ENCODE measurements at places on chromosomes 3 and 15.
A peak's percentile ranks its signal among the peaks of the same experiment; 100 is the strongest.

- H3K27ac ChIP-seq = peak overlapping the region; percentile 94
- H3K36me3 ChIP-seq = peaks cover 4% of the 10 kb centered on the region
- no peaks in the 10 kb centered on the region for H3K27me3 ChIP-seq
Observed at GRCh38 chr15:64092864-64093626, 593 bp downstream of the CIAO2A start.

DNA sequence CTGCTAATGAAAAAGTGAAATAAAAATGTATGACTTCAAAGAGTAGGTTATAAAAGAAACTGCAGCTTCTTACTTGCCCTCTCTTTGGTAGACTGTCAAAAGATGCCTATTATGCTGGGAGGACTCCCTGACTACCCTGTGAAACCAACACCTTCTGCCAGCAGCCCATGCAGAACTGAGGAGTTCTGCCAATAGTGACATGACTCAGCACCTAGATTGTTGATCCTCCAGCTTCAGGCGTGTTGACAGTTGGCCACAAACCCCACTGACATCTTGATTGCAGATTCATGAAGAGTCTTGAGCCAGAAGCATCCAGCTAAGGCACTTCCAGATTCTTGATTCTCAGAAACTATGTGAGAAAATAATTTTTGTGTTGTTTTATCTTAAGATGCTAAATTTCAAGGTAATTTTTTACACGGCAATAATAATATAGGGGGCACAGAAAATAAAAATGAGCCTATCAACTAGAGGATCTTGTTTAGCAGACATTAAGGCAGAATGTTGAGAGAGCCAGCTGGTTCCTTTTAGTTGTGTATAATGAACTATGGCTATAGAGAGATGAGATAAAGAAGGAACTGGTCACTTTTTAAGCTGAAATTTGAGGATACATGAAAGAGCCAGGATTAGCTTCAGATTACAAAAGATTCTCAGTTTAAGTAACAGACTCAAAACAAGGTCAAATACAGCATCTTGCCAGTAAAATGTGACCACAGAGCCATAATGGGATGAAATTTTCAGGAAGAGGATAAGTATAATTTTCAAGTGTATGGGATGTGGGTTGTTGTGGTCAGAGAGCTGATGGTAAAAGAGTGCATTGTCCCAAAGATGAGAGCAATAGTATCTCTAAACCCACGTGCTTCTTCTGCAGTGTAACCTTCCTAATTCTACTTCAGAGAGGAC lies 588.7 kb upstream of the CBLB start:
- H3K4me1 ChIP-seq = peaks cover 2% of the 10 kb centered on the region
- H3K27me3 ChIP-seq = no peaks in the 10 kb centered on the region
- no peaks in the 10 kb centered on the region for H3K36me3 ChIP-seq
- H3K27ac ChIP-seq = no peak overlapping the region

DNA sequence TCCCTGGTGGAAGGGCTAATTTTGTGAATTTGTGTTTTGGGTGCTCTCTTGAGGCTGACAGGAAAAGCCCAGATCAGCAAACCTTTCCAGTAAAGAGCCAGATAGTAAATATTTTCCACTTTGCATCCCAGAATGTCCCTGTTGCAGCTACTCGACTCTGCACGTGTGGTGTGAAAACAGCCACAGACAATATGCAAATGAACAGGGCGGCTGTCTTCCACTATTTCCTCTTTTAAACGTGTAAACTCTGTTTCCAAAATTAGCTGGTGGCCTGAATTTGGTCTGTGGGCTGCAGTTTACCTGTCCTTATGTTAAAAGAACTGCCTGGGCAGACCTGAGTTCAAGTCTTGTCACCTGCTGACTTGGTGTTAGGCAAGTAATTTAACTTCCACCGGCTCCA lies 202.7 kb downstream of the EDEM1 start:
- peaks cover 2% of the 10 kb centered on the region for H3K27me3 ChIP-seq
- H3K4me1 ChIP-seq = no peaks in the 10 kb centered on the region
- no peak overlapping the region for H3K27ac ChIP-seq
- H3K4me3 ChIP-seq = no peak overlapping the region
- no peaks in the 10 kb centered on the region for H3K36me3 ChIP-seq

DNA sequence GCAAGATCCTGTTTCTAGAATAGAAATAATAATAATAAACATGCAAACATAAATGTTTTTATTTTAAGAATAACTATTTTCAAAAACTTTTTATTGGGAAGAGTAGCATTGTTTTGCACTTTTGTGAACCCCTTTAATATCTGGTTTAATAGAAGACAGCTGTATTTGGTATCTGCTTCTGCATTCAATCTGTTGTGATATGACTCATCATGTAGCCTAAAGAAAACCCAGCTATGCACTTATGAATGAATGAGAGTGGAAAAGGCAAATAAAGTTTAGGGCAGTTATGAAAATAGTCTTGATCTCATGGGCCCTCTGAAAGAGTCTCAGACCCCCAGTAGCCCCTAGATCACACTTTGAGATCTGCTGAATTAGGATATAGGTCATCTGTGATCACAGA lies 100.4 kb upstream of the PPP2R3A start:
- peaks cover 1% of the 10 kb centered on the region for H3K27me3 ChIP-seq
- DNase-seq = no peak
- no peaks in the 10 kb centered on the region for H3K4me1 ChIP-seq
- H3K36me3 ChIP-seq = no peaks in the 10 kb centered on the region

- no peak overlapping the region for H3K27ac ChIP-seq
- peaks cover 1% of the 10 kb centered on the region for H3K27me3 ChIP-seq
- no peak for DNase-seq
- no peak overlapping the region for H3K4me3 ChIP-seq
Observed at GRCh38 chr3:151035072-151035471, 50.4 kb upstream of the MED12L start.

DNA sequence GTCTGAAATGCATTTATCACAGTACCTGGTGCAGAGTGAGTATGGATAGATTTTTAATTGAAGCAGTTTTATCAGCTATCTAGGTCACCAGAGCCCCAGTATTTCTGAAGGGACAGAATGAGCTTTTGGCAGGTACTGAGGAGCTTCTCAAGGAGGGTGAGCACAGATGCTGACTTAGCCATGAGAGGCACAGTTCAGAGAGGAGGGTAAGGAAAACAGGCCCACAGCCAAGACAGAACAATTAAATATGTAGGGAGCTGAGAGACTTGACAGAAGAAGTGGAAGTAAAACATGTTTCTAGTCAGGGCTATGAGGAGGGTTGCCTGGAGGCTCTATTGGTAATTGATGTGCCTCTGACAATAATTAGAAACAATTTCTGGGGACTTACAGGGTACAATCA lies 20.1 kb downstream of the ZNF80 start:
- H3K27ac ChIP-seq = no peak overlapping the region
- no peak for DNase-seq
- H3K36me3 ChIP-seq = no peaks in the 10 kb centered on the region
- peaks cover 26% of the 10 kb centered on the region for H3K4me1 ChIP-seq
- H3K4me3 ChIP-seq = no peak overlapping the region
